CD4-positive, alpha-beta T cell treated with Interleukin-2 at 100 ng/mL for 4 hours (primary cell): ENCODE measurements at places on chromosomes 12 and 14.

DNA sequence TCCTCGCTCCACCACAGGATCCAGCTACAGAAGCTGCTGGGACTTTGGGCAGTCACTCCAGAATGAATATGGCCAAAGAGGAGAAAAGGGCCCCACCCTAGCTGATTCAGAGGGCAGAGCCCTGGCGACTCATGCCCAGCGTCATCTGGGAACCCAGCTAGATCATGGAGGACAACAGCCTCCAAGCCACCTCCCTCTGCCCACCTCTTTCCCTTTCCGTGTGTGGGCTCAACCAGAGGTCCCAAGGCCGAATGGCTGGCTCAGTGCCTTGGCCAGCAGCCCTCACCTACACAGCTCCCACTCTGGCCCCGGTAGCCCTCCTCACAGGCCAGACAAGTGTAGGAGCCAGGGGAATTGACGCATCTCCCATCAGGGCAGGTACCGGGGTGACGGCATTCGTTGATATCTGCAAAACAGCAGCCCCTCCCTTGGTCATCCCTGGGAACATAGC lies 17.4 kb downstream of the ISCA2 start:
- no peak for DNase-seq

DNA sequence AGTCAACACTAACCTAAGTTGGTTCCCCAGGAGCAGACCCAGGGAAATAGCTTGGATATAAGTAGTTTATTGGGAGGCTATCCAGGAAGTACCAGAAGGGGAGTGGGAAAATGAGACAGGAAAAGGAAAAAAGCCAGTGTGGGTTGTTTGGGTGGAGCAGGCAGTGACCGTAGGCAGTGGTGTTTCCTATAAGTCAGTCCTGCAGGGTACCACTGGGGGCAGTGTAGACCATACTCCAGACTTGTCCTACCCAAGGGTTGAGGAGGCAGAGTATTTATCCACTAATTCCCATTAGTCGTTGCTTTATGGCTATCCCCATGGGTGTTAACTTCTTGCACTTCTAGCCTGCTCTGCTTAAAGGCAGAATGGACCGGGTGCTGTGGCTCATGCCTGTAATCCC lies 6.4 kb upstream of the CCDC60 start:
- no peak for DNase-seq

GRCh38 chr12:128554546-128555304 lies 269.0 kb downstream of the SLC15A4 start:
- no peak for DNase-seq

- no peak for DNase-seq
Observed at GRCh38 chr12:72219937-72220336, 52.2 kb upstream of the TRHDE start.

DNA sequence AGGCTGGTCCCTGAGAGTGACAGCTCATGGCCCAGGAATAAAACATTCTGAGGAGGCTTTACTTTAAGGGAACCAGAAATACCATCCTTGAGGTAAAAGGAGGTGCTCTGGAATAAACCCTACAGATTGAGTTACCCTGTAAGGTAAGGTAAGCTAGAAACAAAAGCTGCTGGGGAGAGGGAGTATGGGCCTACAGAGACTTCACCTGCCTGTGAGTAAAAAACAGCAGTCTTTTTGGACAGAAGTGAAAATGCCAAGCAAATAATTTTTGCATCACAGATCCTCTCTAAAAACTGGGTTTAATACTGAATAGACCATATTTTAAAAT lies 41.2 kb downstream of the CORO1C start:
- DNase-seq: no peak

GRCh38 chr12:90299666-90300065 lies 591.0 kb upstream of the ATP2B1 start:
- no peak for DNase-seq

DNA sequence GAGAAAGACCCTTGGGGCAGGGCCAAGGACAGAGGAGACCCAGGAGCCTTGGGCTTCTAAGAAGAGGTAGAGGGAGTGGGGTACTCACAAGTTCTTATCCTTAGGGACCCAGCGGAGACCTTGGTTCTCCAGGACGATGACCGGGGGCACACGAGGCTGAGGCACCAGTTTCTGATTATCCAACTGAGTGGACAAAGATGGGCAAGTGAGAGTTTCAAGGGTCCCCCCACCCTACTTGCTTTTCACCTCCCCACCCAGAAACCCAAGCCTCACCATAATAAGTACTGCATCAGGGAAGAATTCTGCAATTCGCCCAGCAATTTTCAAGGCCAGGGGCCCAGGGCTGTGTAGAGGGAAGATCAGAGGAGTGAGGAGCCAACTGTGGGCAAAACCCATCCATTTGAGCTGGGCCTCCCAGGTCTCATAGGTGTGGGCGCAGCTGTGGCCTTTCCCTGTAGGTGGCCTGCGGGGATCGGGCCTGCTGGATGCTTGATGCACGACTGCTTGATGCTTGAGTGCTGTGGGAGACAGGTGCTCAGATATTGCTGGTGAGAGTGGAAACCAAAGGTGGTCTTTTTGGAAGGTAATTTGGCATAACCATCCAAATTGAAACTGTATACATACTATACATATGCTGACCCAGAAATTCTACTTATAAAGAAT lies 2.0 kb downstream of the EMC9 start:
- no peak for DNase-seq

- DNase-seq: peak; percentile 26
Observed at GRCh38 chr12:74689071-74689655, 151.5 kb downstream of the ATXN7L3B start.

DNA sequence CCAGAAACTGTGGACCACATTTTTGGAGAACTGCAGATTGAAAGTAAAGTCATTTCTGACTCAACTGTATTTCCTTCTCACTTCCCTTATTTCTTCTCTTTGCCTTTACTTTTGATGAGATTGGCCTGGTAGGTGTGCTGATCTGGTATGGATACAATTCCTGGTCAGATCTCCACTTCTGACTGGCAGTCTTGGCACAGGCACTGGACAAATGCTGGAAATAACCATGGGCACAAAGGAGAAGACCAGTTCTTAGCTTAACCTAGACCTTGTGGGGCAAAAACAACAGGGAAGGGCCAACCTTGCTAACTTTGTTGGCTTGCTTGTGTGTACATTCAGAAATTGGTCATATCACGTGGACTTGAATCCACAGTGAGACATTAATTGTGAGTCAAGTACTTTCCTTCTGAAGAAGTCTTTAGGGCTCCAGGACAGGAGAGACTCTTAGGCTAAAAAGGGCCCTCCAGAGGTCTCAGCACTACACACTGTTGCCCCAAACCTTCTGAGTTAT lies 75.0 kb downstream of the DIP2B start:
- DNase-seq: no peak

DNA sequence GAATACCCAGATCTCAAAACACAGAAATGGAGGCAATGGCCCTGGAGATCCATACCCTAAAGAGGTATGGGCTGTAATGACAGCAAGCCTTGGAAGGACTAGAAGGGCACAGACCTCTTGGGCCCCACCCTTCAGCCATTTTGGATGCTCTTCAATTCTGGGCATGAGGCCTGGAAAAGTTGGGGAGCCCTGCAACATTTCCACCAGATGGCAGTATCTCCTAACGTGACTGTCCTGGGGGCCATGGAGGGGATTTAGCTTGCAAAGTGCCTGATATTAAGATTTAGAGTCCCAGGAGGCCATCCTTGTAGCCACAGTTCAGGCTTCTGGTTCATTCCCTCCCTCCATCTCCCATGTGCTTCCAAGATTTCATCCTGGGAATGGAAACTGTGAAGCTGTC lies 30.2 kb downstream of the KCNA5 start:
- DNase-seq: no peak

DNA sequence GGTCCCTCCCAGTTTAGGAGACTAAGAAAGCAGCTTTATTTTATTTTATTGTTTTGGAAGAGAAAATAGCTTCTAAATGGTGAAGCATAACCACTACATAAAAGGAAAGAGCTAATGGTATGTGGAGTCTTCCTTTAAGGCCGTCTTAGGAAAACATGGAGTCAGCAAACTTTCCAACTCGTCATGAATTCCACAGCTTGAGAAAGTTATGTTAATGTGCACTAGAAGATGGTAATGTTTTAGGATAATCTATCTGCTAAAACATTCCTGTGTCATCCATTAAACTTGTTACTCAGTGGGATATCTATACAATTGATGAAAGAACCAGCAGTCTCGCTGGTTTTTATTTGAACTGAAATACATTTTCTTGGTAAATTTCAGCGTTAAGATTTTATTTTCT lies 448.4 kb upstream of the SEL1L start:
- DNase-seq: no peak

DNA sequence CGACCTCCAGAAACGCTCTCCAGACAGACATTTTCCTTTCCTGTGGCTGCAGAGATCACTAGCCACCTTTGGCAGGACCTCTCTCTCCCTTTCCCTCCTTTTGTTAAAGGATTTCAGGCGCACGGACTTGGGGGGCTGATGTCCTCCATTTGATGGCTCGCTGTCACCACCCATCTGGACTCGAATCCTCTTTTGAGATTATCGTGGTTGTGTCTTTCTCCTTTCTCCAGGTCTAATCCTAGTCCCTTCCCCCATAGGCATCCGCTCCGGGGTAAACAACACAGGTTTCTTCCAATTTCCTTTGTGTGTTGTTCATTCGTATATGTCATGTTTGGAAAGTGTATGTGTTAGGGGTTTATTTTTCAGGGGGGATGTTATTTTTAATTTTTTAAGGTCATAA lies 56.7 kb upstream of the SLC24A4 start:
- no peak for DNase-seq

- peak; percentile 51 for DNase-seq
Observed at GRCh38 chr14:51283402-51284085, 43.5 kb downstream of the TMX1 start.

- no peak for DNase-seq
Observed at GRCh38 chr14:105126126-105126980, 42.2 kb downstream of the JAG2 start.

DNA sequence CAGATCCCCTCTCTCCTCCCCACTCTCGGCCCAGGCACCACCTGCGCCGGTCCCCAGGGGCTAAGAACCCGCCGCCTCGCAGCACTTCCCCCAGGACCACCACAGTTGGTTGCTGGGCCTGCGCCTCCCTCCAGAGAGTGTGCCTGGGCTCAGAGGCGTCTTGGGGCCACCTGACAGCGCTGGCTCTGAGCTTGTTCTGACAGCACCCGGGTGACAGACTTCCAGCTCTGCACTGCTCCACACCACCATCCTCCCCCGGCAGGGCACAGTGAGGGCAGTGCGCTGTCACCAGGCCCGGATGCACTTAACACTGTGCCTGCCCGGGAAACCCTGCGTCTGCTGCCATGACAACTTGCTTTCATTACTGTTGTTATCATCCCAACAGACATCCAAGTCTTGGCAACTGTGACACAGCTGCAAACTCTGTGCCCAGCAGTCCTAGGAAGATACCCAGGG lies 6.6 kb downstream of the BRF1 start:
- peak; percentile 68 for DNase-seq

GRCh38 chr14:22922294-22922693 lies 3.3 kb upstream of the RBM23 start:
- DNase-seq: no peak

DNA sequence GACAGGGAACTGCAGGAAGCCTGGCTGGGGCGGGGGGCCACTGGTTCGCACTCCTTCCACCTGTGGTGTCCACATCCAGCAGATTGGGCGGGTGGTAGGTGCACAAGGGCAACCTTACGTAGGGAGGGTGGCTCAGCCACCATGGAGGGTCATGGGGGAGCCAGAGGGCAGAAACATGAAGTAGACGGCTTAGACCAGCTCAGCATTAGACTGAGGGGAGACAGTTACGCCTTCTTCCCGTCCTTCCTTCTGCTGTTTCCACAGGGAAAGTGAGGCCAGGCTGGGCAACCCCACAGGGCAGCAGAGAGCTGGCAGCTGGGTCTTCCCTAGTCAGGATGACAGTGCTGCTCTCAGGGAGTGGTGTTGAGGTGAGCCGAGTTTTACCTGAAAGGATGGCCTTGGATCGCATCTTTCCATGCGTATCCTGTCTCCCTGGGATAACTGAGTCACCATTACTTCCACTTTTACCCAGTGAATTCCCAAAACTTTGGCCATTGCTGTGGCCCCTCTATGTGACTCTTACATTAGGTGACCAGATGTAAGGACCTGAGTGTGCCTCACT lies 170.0 kb upstream of the GZMB start:
- no peak for DNase-seq

GRCh38 chr12:30191696-30192455 lies 408.1 kb upstream of the TMTC1 start:
- DNase-seq: no peak

GRCh38 chr12:98224584-98225221 lies 290.7 kb upstream of the TMPO start:
- no peak for DNase-seq

GRCh38 chr14:89315493-89316470 lies 101.3 kb downstream of the FOXN3 start:
- DNase-seq: no peak

GRCh38 chr12:823028-823698 lies 70.8 kb downstream of the WNK1 start:
- no peak for DNase-seq

DNA sequence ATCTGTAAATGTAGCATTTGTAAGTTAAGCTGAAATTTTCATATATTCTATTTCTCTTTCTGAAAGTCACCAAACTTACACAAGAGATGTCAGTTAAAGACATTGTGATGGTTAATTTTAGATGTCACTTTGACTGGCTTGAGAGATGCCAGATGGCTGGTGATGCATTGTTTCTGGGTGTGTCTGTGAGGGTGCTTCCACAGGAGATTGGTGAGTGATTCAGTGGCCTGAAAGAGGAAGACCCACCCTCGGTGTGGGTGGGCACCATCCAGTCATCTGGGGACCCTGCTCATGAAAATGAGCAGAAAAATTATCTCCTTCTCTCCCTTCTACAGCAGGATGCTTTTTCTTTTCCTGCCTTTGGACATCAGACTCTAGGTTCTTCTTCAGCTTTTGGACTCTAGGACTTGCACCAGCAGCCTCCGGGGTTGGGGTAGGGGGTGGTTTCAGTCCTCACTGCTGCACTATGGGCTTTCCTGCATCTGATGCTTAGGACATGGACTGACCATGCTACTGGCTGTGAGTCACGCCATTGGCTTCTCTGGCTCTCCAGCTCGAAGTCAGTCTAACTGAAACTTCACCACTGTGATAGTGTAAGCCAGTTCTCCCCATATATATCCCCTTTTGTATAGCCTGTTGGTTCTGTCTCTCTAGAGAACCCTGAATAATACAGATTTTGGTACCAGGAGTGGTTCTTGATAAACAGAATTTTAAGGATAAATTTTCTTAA lies 20.9 kb downstream of the PDE6H start:
- DNase-seq: peak; percentile 19

DNA sequence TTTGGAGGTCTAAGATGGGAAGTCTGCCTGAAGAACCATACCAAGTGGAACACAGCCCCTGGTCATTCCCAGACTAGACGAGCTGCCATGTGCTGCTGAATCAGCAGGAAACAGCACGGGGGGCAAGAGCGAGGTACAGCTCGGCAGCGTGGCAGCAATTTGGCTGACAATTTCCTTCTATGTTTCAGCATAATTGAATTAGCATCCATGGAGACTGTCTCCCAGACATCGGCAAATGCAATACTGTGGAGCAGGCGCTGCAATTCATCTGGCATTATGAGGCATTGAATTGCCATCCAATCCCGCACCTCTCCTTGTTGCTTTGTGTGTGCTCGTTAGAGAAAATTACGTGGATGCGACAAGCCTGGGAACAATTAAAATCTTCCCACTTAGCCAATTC lies 46.0 kb upstream of the CCDC60 start:
- DNase-seq: no peak

GRCh38 chr14:64683264-64683663 lies 21.0 kb upstream of the PLEKHG3 start:
- DNase-seq: no peak
